Stimulated activated CD4-positive, alpha-beta T cell treated with anti-CD3 and anti-CD28 coated beads, TNF-alpha, amount 100 ng/mL, for 1 hour (primary cell): ENCODE measurements at places on chromosomes 4 and X.

GRCh38 chr4:150106886-150107285 lies 28.6 kb downstream of the DCLK2 start:
- no peak for DNase-seq

GRCh38 chrX:40077906-40078305 lies 19.9 kb downstream of the BCOR start:
- DNase-seq: no peak

DNA sequence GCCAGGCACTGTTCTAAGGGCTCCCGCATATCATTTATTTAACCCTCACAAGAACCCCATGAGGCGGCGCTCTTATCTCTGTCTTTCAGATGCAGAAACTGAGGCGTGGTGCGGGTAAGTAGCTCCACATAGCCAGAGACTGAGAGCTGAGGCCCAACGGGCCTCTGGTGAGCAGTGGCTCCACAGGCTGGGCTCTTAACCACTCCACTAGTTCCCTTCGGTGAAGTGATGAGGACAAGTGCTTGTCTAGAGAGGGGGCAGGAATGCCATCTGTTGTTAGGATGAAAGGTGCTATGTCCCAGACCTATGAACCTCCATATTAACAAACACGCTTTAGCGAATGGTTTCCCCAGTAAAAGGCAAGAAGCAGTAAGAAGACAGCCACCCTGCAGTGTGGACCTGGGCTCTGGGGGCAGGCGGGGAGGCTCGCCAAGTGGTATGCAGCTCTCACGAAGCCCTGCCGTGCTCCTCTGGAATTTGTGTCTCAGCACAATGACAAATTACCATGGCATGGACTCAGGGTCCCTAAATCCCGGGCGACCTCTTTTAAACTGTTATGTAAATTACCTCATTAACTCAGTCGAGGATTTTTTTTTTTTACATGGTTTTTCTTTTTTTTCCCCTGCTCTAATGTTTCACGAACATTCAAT lies 20.9 kb upstream of the S100G start:
- DNase-seq: no peak

DNA sequence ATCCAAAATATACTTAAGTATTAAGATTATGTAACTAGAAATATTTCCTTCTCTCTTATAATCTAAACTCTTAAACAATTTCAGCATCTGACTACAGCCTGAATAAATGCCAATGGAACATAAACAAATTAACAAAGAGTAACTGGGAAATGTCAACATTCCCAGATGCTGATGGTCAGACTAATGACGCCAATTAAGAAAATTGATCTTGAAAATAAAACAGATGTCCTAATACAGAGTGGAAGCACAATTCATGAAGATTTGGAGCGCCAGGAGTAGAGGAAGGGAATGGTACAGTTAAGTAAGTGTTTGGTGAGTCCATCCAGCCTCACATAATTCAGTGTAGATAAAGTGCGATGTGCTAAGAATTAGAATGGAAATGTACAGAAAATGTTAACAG lies 203.7 kb upstream of the NWD2 start:
- no peak for DNase-seq

GRCh38 chr4:100842856-100843255 lies 325.0 kb upstream of the EMCN start:
- DNase-seq: no peak

DNA sequence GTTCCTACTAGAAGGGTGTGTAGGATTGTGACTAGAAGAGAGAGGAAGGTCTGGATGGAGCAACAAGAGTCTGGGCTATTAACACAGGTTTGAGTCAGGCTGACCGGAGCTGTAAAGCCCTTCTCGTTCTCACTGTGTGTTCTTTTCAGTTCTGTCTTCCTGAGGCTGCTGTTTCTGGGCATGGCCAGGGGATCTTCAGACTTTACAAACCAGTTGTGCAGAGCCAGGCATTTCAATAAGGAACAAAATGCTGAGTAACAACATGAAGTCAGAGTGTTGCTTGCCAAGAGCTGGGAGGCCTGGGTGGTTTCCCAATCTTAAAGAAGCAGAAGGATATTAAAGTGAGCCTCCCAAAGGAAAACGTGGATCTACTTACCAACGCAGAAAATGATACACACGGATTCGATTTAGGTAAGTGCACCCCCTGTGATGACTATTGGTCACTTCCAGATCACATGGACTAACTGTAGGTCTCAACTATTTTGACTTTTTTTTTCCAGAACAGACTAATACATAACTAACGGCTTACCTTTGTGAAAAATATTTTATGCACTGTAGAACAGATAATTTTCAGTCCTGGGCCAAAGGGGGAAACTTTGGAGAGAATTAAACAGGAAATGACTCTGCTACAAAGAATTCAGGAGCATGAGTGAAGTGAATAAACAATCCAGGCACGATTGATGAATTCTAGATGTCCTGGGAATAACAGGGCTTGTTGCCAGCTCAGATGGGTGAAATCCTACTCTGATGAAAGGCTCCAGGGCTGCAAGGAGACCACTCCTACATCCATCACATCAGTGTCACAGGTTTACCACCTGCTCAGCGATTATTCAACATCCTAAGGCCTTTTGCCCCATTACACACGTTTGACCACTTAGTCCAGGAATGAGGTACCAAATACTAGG lies 94.5 kb downstream of the ANXA3 start:
- DNase-seq: no peak

DNA sequence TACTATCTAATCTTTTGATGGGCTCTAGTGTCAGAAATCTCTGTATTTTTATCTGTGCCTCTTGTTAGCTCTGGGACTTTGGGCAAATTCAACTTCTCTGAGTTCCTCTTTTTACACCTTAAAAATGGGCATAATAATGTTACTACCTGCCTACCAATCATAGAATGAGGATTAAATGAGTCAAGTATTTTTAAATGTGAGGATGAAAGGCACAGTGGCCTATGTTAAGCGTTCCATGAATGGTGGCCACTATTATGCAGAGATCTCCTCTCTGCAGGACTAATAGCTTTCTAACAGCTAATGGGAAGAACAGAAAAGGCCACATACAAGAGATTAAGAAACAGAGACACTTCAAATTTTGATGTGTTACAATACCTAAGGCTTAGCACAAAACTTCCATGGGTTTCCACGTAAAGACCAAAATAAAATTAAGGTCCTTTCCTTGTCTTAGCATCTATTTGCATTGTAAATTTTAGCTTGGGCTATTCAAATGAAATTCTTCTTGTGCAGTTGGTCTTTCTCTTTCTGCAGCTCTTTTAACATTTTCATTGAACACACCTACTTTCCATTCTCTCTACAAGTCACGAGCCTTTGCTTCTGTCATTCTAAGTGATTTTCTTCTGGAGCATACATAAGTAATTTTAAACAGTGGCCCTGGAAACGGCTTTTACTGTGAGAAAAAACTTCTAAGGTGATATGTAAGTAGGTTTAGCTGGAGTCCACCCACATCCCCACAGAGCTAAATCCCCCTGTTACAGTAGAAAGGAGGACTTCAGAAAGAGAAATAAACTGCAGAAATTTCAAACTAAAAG lies 117.9 kb upstream of the MED14 start:
- DNase-seq: no peak

GRCh38 chr4:118954246-118954645 lies 65.6 kb downstream of the SYNPO2 start:
- no peak for DNase-seq

- no peak for DNase-seq
These were observed 3.4 kb downstream of the CYBB start for GRCh38 chrX:37783305-37783704.

- DNase-seq: no peak
These were observed 136.0 kb downstream of the FAM53A start for GRCh38 chr4:1547856-1548826.

DNA sequence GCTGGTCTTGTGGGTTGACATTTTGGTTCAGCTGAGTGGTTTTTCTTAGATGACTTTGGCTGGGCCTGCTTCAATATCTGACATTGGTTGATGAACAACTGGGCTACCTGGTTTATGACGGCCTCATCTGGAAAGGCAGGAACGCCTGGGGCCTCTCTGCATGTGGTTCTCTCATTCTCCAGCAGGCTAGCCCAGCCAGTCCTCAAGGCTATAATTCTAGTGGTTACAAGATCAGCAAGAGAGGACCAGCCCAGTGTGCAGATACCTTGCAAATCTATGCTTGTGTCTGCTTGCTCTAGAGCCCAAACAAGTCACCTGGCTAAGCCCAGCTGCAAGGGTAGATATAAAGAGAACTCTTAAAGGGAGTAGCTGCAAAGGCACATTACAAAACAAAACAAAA lies 214.2 kb upstream of the PUDP start:
- DNase-seq: no peak

DNA sequence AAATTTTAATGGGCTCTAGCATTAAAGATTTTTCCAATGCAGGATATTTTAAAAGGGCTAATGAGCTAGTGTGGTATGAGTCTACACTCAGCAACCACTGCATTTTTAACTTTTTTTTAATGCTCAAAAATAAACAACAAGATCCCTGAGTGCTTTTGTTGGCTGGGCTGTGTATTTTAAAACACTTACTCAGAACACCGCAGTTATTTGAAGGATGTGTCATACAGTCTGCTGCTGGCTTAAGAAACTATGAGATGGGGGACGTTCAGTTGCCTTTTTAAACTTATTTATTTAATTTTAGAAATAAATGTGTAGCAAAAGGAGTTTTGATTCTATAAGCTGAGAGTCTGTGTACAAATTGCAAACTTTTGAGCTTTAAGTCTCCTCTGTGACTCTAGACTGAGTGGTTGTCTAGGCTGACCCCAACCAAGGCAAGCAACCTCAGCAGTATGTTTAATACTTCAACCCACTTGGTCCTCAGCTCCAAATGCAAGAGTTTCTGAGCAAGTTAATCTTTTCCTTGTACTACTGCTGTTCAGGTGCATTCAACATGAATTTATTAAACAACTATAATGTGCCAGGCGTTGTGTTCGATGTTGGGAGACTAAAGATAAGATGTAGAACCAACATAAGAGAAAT lies 278.6 kb upstream of the DIPK2B start:
- no peak for DNase-seq

DNA sequence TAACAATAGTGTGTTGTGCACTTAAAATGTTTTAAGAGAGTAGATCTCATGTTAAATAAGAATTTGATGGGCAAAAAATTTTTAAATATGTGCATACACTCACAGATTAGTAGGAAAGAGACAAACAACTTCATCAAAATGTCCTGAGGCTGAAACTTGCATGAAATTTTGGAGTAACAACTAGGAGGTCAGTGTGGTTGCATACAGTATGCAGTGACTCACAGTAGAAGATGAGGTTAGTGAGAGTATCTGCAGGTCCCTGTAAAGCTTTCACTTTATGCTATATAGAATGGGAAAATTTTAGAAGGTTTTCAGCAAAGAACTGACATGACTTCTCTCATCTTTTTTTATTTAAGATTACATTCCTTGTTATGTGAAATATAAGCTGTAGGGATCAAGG lies 453.1 kb upstream of the KLHL4 start:
- DNase-seq: no peak

DNA sequence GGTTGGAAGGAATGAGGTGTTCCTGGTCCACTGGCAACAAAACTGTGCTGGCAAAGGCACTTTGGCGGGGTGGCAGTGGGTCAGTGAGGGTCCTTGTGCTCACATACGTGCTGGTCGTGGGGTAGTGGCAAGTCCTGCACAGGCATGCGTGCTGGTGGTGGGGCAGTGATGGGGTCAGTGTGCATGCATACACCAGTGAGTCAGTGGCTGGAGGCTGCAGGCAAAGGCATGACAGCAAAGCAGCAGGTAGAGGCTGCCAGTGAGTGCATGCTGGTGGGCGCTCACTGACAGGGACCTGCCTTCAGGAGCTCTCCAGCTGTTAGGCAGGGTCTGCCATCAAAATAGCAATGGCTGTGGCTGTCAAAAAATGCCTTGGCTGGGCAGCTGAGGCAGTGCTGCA lies 42.1 kb downstream of the TMPRSS11E start:
- no peak for DNase-seq

GRCh38 chrX:152641256-152641875 lies 3.7 kb downstream of the GABRQ start:
- DNase-seq: no peak

DNA sequence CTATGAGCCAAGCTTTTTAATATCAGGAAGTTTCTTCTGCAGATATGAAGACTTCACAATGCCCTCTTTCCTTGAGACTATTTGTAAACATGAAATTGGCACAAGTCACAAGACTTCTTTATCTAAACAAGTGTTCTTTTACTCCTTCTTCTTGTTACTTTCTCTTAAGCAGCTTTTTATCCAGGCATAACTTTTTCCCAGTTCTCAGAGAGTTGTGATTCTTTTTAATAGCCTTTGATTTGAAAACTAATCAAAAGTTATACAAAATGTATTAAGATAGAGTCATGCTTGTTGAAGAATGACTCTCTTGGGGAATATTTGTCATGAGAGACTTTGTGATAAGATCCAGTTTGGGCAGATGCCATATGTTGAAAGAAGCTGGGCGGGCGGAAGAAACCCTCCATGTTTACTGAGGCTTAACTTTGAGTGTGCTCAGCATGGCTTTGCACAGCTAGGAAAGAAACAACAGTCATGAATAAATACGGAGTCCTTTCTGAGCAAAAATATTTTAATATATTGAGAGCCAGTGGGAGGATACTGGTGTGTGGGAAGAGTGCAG lies 39.3 kb downstream of the SYTL5 start:
- no peak for DNase-seq

DNA sequence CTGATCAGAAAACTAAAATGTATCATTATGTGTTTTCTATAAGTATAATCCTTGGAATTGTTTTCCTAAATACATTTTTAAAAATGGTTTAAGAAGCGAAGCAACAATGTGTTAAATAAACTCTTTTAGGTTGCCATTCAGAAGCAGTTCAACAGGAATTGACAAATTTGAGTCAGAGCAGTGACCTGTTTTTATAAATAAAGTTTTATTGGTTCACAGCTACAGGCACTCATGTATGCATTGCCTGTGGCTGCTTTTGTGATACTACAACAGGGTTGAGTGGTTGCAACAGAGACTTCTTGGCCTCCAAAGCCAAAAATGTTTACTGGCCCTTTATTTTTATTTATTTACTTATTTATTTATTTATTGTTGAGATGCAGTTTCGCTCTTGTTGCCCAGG lies 99.5 kb downstream of the FRMPD4 start:
- no peak for DNase-seq

- no peak for DNase-seq
These were observed 778.7 kb downstream of the CENPC start for GRCh38 chr4:66766557-66766956.

DNA sequence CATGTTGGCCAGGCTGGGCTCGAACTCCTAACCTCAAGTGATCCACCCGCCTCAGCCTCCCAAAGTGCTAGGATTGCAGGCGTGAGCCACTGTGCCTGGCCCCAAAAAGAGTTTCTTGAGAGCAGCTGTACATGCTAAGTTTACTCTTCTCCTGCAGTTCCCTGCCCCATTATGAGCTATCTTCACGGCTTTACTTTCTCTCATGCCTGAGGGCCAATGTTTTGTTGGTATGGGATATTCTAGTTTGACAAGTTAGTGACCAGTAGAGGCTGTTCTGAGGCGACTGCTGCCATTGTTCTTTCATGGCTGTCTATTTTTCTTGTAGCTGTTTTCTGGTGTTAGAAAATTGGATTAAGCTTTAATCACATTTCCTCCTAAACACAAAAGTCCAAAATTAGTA lies 78.0 kb upstream of the STX18 start:
- no peak for DNase-seq
